ENCODE measurements at places on chromosomes 7 and 10.

DNA sequence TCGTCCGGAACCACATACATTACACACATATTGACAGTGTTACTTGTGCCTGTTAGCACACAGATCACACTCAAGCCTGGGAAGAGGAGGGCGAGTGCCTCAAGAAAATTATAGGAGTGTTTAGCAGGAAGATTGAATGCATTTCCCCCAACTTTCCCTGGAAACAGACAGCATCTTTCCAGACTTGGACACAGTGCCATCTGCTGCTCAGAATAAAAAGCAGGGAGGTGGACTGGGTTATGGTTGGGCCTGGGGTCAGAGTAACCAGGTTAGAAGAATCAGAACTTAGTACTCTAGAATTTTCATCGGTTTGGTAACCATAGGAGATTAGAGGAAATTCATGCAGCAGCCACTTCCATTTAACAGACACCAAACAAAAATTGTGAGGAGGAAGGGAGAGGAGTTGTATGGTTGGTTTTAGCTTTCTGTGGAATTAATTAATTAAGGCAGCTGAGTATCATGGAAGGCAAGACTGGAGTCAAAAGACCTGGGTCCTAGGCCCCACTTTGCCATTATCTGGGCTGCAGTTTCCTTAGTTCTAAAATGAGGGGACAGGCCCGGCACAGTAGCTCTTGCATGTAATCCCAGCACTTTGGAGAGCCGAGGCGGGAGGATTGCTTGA, 43.4 kb upstream of the OPTN start:
- no peak for DNase-seq

DNA sequence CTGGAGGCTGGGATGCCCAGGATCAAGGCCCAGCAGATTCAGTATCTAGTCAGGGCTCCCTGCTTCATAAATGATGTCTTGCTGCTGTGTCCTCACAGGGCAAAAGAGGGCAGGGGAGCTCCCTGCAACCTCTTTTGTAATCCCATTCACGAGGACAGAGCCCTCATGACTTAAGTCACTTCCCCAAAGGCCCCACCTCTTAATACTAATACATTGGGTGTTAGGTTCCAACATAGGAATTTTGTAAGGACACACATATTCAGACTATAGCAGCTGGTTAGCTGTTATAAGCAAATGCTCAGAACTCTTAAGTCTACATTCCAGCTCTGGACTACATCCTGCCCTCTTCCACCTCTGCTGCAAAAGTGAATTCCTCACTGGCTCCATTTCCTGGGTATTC, 63.0 kb downstream of the VOPP1 start:
- no peak for DNase-seq

DNA sequence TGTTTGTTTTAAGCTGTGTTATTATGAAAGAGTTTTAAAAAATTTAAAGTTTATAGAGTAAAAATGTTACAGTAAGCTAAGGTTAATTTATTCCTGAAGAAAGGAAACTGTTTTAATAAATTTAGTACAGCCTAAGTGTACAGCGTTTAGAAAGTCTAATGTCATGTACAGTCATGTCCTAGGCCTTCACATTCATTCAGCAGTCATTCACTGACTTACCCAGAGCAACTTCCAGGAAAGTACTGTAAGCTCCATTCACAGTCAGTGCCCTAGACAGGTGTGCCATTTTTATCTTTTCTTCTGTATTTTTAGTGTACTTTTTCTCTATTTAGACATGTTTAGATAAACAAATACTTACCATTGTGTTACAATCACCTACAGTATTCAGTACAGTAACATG, 126.8 kb downstream of the TPK1 start:
- DNase-seq, result no peak

GRCh38 chr10:30576641-30577040, 52.9 kb downstream of the LYZL2 start:
- no peak for DNase-seq

- DNase-seq, result no peak
These were observed 30.1 kb upstream of the TNPO3 start for GRCh38 chr7:129084801-129085551.

DNA sequence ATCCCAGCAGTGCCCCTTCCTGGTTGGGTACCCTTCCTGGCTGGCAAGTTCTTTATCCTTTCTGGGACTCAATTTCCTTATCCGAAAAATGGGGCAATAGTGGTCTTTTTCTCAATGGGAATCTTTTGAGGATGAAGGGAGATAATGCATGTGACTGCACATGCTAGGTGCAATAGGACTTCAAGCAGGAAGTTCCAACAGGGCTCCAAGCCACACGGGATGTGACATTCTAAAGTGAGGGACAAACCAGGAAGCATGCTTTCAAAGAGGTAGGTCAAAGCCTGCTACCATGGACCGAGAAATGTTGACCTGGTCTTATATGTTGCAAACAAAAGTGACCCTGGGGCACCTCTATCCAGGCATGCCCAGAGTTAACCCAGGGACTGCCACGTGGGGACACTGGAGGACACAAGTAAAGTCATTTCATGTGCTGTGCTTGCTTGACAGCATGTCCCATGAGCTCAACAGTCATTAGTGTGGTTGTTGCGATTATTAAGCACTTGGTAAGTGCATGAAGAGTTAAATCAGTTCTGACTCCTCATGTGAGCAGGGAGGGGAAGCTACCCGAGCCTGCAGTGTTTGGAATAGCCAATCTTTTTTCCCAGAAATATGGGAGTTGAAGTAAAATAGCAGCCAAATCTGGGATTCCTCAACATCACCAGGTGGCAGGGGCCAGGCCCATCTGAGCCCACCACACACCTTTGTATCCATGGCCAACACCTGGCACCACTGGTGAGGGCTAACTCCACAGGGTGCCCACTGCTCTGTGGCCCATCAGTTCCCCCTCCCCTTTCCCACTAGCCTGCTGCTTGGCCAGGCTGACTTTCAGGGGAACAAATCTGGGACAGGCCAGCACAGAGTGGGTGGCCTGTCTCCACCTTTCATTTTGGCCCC, 5.7 kb downstream of the ARHGAP22 start:
- DNase-seq, result no peak

DNA sequence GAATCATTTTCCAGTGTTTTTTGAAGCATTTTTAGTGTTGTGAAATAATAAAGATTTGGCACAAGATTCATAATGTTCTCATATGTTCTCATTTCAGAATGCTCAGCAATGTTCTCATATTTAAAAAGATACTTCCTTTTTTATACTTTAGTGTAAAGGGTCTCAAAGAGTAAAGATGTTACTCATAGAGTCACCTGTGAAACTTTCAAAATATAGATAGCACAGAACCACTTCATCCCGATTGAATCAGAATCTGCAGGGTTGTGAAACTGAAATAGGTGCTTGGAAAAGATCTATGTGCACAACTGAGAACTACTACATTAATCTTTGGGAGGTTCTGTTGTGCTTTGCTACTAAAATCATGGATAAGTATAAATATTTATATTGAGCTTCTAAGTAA, 144.7 kb downstream of the MDFIC start:
- no peak for DNase-seq

DNA sequence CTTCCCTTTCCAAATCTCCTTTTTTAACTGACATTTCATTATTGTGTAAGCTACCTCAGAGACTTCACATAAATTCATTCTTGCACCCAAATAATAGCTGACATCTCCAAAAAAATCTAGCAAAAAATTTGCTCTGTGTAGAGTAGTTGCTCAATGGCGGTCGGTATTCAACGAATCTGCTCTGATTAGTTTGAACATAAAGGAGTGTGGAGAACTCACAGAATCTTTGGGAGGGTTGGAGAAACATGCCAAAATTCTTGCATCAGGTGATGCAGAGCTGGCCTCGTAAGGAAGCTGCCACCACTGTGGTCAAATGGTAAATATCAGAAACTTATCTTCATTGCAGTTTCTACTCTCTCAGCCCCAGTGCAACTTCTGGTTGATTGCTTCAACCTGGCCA, 201.2 kb upstream of the MDFIC start:
- no peak for DNase-seq

GRCh38 chr10:45008524-45009161, 7.9 kb downstream of the ZNF22 start:
- no peak for DNase-seq

- no peak for DNase-seq
These were observed 99.1 kb downstream of the BMPR1A start for GRCh38 chr10:86855513-86855912.

- DNase-seq, result no peak
These were observed 2.5 kb upstream of the WDR86 start for GRCh38 chr7:151412318-151412717.

GRCh38 chr7:153224890-153225289, 465.3 kb downstream of the ACTR3B start:
- no peak for DNase-seq

DNA sequence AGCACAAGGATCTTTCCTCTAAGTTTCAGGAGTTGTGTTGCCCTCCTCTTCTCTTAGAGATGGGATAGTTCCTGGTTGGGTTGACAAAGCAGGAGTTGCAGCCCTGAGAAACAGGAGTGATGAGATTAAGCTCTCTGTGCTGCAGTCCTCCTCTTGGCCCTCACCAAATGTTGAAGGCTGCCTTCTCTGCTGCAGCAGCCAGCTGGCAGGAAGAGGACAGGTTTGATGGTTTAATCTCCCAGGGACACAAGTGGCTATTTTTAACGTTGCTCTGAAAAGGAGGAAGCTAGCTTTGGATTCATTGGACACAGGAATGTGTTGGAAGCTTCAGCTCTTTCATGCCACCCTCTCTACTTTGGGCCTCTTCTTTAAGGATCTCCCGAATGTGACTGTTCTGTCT, 9.4 kb downstream of the STRIP2 start:
- DNase-seq, result no peak

DNA sequence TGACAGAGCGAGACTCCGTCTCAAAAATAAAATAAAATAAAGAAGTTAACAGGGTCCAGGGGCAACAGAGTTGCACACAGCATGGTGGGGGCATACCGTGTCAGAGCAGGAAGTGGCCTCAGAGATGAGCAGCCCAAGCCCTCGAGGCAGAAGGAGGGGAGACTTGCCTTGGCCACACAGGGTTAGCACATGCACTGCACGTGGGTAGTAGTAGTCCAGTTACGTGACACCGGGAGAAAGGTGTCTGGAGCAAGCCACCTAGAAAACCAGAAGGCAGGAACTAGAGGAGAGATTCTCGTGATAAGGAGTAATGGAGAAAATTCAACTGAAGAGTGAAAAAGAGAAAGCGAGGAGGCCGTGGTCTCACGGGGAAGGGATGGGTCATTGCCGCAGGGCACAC, 9.8 kb upstream of the DENND2A start:
- DNase-seq, result no peak

DNA sequence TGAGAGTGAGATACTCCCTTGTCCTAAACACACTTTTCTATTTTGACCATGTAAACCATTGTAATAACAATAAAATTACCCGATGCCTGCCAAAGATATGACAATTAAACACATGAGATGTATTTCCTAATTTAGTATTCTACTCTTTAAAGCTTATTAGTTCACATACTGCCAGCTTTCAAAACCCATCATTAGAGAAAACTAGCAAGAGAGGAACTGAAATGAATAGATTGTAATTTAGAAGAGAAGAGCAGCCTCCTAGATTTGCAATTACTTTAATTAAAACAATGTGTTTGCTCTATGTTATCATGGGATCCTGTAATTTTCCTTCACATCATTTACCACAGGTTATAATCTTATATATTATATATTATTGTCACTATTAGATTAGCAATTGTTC, 428.2 kb downstream of the THSD7A start:
- DNase-seq, result no peak

- no peak for DNase-seq
These were observed 100.4 kb downstream of the WDR37 start for GRCh38 chr10:1156616-1156886.

DNA sequence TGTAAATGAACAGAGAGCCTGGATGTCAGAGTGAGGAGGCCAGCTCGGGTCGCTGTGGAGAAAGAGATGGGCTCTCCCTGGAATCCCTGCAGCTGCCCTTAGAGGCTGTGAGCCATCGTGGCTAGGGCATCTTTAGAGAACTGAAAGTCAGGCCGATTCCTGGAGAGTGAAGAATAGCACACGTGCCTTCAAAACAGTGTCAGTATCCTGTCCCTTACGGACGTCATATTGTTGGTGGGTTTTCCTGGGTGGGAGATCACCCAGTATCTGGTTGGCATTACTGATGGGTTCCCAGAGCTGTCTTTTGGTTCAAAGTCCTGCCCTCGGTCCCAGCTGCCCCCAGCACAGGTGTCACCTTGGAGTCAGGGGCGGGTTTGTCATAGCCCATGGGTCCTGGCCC, 25.3 kb downstream of the IKZF1 start:
- DNase-seq, result no peak

GRCh38 chr7:26144184-26145080, 7.6 kb upstream of the NFE2L3 start:
- no peak for DNase-seq

DNA sequence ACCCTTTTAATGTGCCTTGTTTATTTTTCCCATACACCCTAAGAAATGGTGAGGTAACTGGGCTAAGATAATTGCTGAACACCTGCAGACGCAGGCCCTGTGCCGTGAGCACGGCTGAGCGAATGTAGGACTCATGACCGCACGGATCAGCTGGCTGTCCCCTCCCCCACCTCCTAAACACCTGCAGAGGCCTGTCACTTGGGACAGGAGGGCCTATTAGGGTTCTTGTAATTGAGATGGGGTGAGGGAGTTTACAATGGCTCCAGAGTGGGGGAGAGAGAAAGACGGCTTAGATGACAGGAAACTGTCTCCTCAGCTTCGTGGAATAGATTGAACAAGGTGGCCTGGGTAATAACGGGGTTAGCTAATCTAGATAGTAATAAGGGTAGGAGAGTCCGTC, 291.7 kb upstream of the HABP2 start:
- no peak for DNase-seq

DNA sequence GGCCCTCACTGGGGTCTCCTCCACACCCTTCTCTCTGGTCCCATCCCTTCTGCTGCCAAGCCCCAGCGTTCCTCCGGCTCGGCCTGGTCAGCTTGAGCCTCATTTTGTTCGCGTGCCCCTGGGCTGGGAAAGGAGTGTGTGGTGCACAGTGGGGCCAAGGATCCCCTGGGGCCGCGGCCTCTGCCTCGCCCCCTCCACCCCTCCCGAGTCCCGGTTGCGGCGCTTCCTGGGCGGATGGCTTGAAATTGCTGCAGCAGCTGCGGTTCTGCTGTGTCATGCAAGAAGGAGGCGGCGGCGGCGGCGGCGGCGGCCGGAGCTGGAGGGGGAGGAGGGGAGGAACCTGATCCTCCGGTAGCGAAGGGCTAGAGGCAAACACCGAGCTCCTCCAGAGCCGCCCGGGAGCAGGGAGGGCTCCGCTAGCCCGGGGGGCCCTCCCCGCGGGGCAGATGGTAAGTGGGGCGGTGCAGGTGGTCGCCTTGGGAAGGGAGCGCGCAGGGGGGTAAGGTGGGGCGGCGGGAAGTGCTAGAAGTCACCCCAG, 217.8 kb upstream of the MKLN1 start:
- DNase-seq, result peak; percentile 60

- DNase-seq, result no peak
These were observed 153.3 kb downstream of the WDR37 start for GRCh38 chr10:1209355-1209979.

GRCh38 chr7:128908750-128909624, 1.5 kb downstream of the KCP start:
- no peak for DNase-seq

DNA sequence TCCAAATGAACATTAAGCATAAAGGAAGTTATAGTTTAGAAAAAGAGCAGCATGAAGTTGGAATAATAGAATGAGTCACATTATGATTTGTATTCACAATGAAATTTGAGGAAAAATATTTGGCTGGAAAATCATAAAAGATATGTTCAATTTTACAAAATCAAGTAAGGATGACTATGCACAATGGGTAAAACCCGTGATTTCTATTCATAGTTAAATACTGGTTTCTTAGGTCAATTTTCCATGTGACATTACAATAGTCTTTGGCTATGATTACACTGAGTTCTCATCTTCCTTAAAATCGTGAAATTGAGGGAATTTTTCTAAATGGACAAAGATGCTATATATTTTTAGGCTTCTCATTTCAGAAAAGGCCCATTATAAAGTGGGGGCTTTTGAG, 17.4 kb upstream of the CCDC172 start:
- DNase-seq, result no peak
